ENCODE measurements at places on chromosomes 16 and 17. TPM values are rescaled to one million over a fixed set of nuclear protein-coding genes. Genes with fewer than 3 reads are reported as not detected.
A peak's percentile ranks its signal among the peaks of the same experiment; 100 is the strongest.

- DNase-seq: peak; percentile 88
Measured at GRCh38 chr16:55487048-55487803, 8.2 kb downstream of the MMP2 start.

DNA sequence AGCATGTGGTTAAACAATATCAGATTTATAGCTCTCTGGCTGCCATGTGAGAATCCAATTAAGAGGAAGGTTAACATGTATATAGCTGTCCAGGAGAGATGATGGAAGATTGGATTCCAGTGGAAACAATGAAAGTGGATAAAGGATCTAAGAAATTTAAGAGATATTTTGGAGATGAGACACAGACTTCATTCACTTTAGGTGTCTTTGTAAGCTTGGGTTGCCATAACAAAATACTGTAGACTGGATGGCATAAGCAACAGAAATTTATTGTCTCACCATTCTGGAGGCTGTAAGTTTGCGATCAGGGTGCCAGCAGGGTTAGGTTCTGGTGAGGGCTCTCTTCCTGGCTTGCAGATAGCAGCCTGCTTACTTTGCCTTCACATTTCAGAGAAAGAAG is 155.9 kb upstream of the MYOCD start:
- no peak for DNase-seq

DNA sequence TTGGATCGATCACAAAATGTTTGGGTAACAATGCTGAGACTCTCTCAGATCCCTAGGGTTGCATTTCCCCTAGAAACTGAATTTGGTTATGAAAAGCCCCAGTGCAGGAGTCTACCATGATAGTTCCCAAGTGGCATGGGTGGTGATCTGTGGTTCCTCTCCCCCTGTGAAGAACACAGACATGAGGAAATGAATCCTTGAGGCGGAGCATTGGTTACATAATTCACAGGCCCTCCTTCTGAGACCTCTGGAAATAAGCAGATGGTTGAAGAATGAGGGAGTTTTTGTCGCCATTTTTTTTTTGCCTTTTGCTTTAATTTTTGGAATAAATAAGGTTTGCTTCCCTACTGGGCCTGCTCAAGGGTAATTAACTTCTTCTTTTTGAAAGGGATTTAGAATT is 597.0 kb upstream of the RBFOX1 start:
- no peak for DNase-seq

DNA sequence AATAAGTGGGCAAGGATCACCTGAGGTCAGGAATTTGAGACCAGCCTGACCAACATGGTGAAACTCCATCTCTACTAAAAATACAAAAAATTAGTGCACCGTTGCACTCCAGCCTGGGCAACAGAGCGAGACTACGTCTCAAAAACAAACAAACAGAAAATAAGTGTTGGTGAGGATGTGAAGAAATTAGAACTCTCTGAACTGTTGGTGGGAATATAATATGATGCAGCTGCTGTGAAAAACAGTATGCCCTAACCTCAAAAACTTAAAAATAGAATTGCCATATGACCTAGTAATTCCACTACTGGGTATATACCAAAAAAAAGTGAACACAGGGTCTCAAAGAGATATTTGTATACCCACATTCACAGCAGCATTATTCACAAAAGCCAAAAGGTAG is 26.1 kb downstream of the GLG1 start:
- no peak for DNase-seq

DNA sequence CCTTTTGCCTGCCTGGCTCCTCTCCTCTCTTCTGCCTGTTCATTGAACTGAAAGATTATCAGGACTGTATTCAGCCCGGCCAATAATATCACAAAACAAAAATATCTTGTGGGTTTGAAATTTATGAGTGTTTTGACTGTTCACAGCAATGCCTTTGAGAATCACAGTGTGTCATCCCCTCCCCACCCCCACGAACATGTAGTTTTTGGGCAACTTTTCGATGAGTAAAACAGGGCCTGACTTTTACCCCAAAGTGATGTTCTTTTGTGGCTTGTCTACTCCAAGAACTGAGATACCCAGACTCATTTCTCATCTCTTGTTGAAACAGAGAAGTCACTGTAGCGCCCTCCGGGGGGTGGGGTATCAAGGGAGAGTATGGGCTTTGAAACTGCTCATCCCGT is 675.7 kb downstream of the WWOX start:
- no peak for DNase-seq

- no peak for DNase-seq
Measured at GRCh38 chr16:65662256-65662655, 540.4 kb upstream of the CDH11 start.

- DNase-seq: no peak
Measured at GRCh38 chr17:1467898-1468492, 12.0 kb upstream of the CRK start.

- no peak for DNase-seq
Measured at GRCh38 chr16:51834133-51834532, 683.1 kb upstream of the SALL1 start.

RND2 gene
- total RNA-seq: 0.63 TPM

HLF gene
- total RNA-seq: 36.9 TPM

DNAH9 gene
- 0.63 TPM for total RNA-seq

CTRB1 gene
- not detected for total RNA-seq
